ENCODE measurements at places on chromosomes 2 and 18. TPM values are rescaled to one million over a fixed set of nuclear protein-coding genes. Genes with fewer than 3 reads are reported as not detected.

The FABP1 gene
- not detected for total RNA-seq

- no peak for DNase-seq
Measured at GRCh38 chr18:49726675-49726963, 86.7 kb downstream of the ACAA2 start.

- DNase-seq, result no peak
Measured at GRCh38 chr2:53633441-53633840, 134.2 kb upstream of the CHAC2 start.

- no peak for DNase-seq
Measured at GRCh38 chr2:96869822-96870625, at the start of gene SEMA4C. SEMA4C (minus strand) TSS chr2:96870080; CDS start chr2:96867886, 2,194 bp downstream.

DNA sequence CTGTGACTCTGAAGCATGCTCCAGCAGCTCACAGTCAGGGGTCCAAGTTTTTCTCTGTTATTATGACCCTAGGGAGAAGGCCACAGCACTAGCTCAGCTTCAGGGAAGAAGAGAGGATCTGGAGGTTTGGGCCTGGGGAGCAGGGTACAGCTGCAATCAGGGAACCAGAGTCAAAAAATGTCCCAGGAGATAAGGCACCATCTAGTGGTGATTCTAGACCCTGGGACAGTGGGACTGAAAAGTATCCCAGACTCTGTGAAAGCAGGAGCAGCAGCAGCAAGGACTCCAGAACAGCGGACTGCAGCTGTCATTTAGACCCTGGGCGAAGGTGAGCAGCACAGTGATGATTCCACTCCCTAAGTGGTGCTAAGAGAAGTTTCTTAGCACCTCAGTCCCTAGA, 278.4 kb upstream of the DDX18 start:
- no peak for DNase-seq

GRCh38 chr2:181203916-181204315, 223.5 kb downstream of the UBE2E3 start:
- no peak for DNase-seq

- peak; percentile 35 for DNase-seq
Measured at GRCh38 chr18:57748770-57749603, 54.1 kb downstream of the ATP8B1 start.
